ENCODE measurements at places on chromosomes 6 and 20.

DNA sequence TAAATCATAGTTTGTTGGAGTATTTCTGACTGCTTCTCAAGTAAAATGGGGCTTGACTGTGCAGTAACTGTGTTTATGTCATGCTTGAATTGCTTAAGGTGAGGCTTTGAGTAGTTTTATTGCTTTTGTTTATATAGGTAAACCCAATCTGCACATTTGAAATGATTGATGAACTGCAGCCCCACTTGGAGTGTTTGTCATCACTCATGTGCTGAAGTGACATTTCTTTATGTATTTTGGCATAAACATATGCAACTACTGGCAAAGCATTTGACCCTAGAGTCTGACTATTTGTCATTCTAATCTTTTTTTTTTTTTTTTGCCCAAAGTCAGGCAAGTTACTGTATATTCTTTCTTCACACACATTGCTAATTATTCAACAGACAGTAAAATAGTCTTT is 491.4 kb upstream of the POU3F2 start:
- DNase-seq, result no peak

DNA sequence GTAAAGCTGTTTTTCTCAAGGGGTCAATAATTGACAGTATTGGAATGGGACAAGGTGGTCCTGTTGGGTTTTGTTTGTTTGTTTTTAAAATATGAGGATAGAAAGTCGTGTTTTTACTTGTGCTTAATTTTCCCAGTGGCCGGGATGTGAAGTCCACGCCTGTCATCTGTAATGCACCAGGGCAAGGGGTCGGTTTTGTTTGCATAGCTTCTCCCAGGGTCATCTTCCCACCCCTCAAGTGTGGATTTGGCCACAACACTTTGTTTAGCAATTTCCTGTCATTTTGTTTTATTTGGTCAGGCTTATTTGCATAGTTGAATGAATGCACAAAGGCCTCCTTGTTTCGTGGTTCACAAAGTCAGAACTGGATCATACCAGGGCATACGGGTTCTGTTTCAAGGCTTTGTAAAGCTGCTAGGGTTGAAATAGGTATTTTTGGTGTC is 29.8 kb downstream of the SYNJ2 start:
- DNase-seq, result no peak

- DNase-seq, result no peak
Measured at GRCh38 chr20:34915131-34915530, 38.7 kb downstream of the ACSS2 start.

- no peak for DNase-seq
Measured at GRCh38 chr6:24933266-24933665, 2.5 kb downstream of the RIPOR2 start.

DNA sequence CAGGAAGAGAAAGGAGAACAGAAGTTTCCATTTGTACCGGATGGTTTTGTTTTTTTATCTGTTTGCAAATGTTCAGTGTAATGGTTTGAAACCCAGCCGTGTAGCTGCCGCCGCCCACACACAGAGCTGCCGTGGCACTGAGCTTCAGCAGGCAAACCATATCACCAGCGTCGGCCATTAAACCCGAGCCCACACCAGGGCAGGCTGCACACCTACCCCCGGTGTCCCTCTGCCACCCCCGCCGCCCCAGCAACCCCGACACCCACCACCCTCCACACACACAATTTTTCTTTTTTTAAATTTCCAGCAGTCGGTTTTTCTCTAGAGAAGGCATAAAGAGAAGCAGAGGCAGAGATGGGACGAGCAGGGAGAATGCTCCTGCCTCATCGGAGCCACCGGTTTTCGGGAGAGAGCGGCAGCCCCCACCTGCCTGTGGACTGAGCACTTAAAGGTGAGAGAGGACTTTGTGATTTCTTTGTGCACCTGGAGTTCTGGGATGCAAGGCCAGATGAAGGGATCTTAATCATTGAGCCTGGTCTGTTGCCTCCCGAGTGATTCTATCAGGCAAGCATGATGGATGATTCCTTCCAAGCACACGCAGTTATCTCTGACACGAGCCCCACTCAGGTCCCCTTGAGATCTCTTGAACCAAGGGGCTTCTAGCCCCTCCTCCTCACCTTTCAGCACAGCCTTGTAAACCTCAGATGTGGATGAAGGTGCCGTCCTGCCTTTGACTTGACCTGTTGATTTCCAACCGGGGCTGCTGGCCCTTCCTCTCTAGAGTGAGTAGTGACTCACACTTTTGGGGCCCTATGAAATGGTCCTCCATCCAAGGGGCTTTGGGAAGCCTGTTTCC is 17.5 kb upstream of the ZNF831 start:
- peak; percentile 44 for DNase-seq

Data from activated effector memory CD4-positive, alpha-beta T cell treated with Interleukin-2 at 50 U/mL for 16 hours (primary cell).